NCI-H510A (cell line): ENCODE measurements at places on chromosomes 12 and 14.
A peak's percentile ranks its signal among the peaks of the same experiment; 100 is the strongest.

DNA sequence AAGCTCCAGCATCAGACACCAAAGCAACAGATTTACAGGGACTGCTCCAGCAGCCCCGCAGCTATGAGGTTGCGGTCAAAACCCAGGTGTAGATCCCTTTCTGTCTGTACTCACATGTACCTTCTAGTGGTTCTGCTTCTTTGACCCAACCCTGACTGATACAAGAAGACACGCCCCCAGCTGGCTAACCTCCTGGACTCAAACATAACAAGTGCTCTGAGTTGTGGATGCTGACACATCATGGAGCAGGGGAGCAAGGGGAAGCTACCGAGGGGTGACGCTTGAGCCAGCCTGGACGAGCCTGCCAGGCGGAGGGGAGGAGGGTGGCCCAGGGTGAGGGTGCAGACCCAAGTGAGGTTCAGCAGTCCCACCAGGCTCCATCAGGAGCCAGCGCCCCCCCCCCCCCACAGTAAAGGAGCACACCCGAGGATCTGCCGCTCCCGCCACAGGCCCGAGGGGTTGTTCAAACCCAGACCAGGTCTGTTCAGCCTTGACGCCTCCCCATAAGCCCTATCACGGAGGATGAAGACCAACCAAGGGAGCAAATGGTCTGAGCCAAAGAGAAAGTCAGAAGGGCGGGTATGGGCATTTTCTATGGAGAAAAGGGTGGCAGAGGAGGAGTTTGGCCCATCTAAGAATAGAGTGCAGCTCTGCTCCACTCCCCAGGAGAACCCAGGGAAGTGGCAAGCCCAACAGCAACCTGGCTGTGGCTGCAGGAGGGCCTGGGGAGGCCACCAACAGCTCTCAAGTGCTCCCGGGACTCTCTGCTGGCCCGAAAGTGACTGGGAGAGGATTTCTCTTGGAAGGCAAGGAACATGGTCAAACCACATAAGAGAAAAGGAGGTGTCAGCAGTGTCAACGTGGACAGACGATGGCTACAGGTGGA, 229.4 kb downstream of the BCL11B start:
- DNase-seq = no peak

DNA sequence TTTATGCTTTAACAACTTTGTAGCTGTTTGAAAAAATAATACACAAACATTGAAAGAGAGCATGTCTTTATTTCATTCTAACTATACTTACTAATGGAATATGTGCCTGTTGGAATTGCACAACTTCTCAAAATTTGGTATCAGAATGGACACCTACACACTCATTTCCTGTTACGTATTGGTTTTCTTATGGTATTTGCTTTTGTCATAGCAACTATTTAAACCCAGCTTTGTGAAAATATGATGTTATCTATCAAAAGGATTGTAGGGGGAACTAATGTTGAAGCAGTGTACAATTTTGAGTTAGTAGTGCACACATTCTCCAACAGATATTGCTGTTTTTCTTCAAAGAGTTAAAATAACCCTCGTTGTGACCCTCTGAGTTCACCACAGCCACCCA, 52.6 kb downstream of the RBMS2 start:
- no peak for DNase-seq

GRCh38 chr12:24554612-24555295, 394.1 kb downstream of the BCAT1 start:
- peak; percentile 62 for DNase-seq

GRCh38 chr14:71650187-71650755, 282.0 kb upstream of the RGS6 start:
- DNase-seq = no peak

DNA sequence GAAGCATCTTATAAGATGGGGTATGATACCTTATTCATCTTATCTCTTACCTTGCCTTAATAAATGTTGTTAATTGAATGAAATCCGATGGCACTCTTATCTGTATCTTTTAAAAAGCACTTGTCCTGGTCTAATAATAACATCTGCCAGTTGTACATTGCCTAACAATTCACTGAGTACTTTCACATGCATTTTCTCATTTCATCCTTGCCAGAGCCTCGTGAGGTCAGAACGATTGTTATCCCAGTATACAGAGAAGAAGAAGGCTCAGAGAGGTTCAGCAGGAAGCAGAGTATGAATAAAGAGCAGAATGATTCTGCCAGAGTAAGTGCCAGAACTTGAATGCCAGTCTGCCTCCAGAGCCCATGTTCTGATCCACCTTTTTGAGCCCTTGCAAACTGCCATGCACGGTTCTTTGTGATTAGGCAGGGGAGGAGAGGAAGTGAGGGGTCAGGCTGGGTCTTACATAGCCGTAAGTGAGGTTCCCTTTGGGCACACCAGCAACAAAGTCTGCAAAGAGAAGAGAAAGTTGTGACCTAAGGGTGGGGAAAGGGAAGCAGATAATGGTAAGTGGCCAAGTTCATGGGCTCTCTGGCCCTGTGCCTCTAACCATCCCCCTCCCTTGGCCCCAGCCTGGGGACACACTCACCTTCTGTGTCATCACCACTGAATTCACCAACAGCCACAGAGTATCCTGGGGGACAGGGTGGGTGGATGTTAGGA, 11.7 kb downstream of the ITGA5 start:
- DNase-seq = no peak

- no peak for DNase-seq
These were observed 50.1 kb downstream of the PHLDA1 start for GRCh38 chr12:75981247-75982168.

- no peak for DNase-seq
These were observed 20.3 kb upstream of the FAIM2 start for GRCh38 chr12:49923880-49924556.

GRCh38 chr14:28773861-28774691, 7.5 kb downstream of the FOXG1 start:
- DNase-seq = peak; percentile 39

DNA sequence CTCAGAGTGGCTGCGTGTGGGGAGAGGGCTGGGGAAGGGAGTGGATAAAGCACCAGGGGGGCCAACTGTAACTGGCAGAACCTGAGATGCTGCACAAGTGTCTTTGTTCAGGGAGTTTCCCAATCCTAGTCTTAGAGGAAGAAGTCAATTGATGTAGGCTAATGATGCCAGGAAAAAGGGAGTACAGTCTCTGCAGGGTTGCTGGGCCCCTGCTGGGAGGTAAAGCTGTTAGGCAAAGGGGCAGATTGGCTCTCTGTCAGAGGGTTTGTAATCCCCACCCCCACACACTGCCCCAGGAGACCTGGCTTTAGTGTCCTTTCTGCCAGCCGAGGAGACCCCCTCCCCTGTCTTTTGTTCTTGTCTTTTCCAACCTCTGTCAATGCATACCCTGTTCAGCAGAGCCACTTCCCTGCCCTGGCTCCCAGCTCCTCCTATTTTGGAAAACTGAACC, 178.4 kb downstream of the KCNA5 start:
- no peak for DNase-seq

GRCh38 chr12:44709166-44709565, 166.9 kb downstream of the NELL2 start:
- no peak for DNase-seq

- no peak for DNase-seq
These were observed 21.6 kb downstream of the MRPS35 start for GRCh38 chr12:27732281-27732680.

DNA sequence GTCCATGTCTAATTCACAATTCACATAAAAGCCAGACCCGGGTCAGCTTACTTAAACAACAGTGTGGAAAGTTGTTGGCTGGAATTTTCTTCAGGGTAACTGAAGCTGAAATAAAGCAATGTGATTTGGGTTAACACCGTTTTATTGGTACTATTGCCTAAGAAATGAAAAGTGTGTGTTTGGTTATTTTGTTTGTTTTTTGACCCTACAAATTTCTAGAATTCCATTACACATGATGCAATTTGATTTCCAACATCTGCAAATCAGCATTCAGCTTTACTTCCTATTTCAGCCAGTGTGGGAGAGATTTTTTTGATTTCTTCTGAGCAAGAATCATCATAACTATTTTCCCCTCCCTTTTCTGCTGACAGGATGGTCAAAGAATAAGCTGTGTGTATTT, 45.7 kb upstream of the CLMN start:
- DNase-seq = no peak

DNA sequence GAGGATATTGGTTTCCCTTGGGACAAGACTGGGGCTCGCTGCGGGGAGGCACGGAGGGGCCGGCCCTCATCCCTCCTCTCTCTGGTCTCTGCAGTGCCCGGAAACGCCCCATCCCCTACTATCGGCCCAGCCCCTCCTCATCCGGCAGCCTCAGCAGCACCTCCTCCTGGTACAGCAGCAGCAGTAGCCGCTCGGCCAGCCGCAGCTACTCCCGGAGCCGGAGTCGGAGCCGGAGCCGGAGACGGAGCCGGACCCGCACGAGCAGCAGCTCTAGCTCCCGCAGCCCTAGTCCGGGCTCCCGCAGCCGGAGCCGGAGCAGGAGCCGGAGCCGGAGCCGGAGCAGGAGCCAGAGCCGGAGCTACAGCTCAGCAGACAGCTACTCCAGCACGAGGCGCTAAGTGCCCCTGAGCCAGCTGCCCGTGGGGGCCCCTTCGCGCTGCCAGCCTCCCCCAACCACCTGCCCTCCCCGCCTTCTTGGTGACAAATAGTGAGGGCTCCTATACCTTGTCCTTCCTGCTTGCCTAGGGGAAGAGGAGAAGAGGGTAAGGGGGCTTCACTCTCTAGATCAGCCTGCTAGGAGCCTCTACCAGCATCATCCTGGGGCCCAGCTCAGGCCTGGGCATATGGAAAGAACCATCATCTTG, 22.2 kb upstream of the HSPB8 start:
- DNase-seq = no peak

DNA sequence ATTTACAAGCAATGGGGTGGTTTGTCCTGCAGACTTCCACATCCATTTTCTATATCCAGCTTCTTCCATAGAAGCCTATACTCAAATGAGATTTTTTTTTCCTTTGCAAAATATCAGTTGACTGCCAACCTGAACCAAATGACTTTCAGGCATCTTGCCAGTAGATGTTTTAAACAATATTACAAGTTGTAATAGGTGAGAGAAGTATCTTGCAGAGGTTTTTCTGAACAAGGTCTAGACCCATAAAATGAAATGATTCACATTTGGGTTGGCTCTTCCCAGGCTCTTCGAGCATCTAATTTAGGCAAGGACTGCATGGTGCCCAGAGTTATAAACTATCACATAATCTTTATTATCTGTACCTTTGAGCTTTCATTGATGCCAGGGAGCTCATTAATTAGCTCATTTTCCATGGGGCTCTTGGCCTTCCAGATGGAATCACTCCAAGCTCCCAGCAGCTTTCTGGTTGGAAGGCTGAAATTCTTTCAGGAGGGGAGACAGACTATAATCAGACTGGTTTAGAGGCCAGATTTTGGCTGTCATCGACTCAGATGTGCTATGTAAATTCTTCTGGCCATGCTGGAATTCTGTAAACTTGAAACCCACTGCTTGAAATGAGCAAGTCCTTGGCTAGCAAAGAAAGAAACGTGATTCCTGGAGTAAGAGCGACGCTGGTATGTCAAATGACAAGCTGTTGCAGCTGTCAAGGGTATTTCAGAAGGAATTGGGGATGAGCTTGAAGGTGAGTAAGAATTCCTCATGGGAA, 32.2 kb upstream of the DICER1 start:
- no peak for DNase-seq

DNA sequence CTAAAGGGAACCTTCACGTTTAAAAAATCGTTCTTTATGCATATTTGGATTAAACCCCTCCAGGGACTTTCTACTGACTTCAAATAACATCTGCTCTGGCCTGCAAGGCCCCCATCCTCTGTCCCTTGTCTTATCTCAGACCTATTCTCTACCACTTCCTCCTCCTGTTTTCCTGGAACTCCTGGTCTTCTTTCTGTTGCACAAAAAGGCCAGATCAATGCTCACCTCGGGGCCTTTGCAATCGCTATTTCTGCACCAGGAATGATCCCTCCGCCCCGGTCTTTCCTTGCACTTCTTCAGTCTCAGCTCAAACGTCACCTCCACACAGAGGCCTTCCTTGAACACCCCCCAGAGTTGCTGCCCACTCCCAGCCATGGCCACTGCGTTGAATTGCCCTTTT, 57.6 kb upstream of the BEGAIN start:
- DNase-seq = no peak

DNA sequence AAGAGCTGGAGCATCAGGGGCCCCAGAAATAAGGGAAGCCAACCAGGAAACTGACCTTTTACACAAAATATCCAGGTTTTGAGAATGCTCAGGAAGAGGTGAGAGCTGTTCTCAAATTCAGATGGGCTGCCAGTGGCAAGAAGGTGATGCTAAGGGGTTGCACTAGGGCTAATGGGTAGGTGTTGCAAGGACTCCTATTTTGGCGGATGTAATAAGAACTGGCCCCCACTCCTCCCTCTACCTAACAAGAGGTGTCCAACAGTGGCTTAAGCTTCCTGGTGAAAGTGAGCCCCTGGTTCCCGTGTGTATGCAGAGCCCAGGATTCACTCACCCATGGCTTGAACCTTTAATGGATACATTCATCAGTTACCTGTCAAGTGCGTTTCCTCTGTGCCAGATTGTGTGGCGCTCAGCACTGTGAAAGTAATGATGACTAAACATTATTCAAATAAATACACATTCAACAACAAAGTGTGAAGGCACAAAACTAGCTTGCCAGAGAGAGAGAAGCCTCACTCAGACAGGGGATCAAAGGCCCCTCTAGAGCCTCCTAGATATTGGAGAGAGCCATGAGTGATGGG, 705 bp upstream of the CHGA start:
- no peak for DNase-seq

DNA sequence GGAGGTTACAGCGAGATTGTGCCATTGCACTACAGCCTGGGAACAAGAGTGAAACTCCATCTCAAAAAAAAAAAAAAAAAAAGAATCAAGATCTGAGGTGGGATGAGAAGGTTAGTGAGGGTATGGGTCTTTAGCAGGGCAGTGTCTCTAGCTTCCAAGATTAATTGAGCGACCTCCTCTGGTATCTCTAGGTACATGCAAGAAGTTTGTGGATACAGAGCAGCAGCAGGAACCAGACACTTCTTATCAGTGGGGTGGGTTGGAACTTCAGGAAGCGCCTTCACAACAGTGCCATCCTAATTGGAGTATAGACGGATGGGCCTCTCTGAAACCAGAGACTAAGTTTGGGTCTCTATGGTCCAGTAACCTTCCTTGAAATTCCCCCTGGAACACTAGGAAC, 51.9 kb upstream of the CISTR start:
- DNase-seq = no peak

GRCh38 chr12:101694297-101694848, 3.1 kb upstream of the CHPT1 start:
- no peak for DNase-seq
